Neural progenitor cell (in vitro differentiated cells): ENCODE measurements at places on chromosomes 13 and 19.

- DNase-seq, result no peak
These were observed 262.5 kb downstream of the SLITRK6 start for GRCh38 chr13:85536706-85537105.

DNA sequence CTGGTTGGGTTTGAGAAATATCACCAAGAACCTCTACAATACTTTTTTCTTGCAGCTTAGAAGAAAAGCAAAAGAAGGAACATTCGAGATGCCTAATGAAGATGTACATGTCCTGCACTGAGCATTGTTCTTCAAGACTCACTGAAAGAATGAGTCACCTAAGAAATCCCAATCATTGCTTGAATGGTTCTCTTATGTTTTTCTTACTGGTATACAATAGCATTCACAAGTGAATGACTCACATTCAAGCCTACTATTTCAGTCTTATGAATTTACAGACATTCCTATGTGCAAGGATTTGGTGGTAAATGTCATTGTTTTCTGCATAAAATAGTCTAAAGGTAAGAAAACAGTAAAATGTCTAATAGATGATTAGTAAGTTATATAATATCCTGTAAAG is 594.6 kb downstream of the PCDH9 start:
- no peak for DNase-seq

DNA sequence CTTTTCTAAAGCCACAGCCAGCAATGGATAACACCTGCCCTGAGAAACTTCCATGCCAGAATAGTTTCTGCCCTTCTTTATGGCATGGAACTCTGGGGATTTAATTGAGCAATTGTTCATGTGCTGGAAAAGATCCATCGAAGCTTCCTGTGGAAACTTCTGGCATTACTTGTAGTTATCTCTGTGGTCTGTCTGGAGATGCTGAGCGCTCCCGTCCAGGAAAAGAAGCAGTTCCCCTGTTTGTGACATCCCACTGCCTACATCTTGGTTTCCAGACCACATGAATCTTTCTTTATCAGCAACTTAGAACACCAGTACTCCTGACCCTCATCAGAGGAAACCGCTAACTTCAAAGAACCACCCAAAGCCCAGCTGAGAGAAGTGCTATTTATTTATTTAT is 24.6 kb downstream of the FLT1 start:
- no peak for DNase-seq

DNA sequence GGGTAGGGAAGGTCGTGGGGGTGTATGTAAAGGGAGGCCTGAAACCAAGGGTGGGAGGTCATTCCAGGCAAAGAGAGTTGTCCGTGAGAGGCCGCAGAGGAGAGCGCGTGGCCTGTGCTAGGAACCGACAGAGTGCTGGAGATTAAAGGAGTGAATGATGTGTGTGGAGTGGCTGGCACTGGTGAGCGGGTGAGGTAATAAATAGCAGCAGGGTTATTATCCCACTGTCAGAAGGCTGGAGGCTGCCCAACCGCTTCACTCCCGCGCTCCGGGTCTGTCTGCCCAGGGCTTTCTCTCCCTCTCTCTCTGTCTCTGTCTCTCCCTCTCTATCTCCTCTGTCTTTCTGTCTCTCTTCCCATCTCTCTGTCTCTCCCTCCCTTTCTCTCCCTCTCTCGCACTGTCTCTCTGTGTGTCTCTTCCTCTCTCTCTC is 17.4 kb downstream of the ZNF579 start:
- no peak for DNase-seq
